ENCODE measurements at places on chromosomes 7 and 10.

- DNase-seq = no peak
Observed at GRCh38 chr10:27285093-27285492, 44.5 kb upstream of the ACBD5 start.

DNA sequence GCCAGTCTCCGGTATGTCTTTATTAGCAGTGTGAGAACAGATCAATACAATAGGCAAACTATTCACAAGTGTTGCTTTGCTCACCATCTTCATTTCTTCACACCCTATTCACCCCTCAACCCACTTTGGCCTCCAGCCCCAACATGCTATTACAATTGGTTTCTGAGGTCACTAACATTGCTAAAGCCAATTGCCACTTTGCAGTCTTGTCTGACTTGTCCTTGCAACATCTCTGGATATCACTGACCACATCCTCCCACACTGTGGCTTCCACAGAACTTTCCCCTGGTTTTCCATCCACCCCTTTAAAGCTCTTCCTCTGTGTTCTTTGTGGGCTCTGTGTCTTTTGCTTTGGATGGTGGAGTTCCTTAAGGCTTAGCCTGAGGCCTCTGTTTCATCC lies 5.2 kb upstream of the APBB1IP start:
- DNase-seq = no peak

DNA sequence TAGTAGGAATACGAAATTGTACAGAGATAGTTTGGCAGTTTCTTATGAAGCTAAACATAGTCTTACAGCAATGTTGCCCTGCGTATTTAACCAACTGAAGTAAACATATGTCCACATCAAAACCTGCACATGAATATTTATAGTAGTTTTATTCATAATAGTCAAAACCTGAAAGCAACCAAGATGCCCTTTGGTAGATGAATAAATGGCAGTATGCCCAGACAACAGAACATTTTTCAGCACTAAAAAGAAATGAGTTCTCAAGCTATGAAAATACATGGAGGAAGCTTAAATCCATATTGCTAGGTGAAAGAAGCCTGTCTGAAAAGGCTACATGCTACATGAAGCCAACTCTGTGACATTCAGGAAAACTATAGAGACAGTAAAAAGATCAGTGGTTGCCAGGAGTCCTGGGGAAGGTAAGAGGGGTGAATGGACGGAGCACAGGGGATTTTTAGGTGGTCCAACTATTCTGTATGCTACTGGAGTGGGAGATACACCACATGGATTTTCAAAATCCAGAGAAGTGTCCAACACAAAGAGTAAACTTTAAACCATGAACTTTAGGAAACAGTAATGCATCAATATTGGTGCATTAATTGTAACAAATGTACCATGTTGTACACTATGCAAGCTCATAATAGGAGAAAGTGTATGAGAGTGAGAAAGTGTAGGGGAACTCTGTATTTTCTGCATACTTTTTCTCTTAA lies 17.6 kb downstream of the GPRIN2 start:
- no peak for DNase-seq

- no peak for DNase-seq
Observed at GRCh38 chr7:91342346-91342745, 78.1 kb downstream of the FZD1 start.

DNA sequence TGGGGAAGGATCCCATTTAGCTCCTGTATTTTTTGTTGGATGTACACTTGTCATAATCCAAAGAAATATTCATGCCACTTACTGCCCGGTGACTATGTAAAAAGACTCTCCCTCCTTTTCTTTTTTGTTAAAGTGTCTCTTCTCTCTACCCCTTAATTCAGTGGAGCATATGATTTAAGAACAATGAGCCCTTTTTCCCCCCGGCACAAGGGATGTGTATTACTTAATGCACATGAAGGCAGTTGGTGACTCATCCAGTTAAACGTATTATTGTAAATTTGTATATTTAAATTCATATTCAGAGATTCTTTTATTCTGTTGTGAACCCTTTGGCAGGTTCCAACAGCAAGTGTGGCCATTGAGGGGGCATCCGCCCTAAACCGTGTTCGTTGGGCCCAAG lies 241.9 kb downstream of the SLC25A13 start:
- no peak for DNase-seq

GRCh38 chr7:137932881-137933269 lies 69.0 kb downstream of the CREB3L2 start:
- DNase-seq = no peak
